ENCODE measurements at places on chromosomes 2 and 18. TPM values are rescaled to one million over a fixed set of nuclear protein-coding genes. Genes with fewer than 3 reads are reported as not detected.

Gene MC2R
- not detected for total RNA-seq

Gene SRSF7
- total RNA-seq = 274 TPM

DNA sequence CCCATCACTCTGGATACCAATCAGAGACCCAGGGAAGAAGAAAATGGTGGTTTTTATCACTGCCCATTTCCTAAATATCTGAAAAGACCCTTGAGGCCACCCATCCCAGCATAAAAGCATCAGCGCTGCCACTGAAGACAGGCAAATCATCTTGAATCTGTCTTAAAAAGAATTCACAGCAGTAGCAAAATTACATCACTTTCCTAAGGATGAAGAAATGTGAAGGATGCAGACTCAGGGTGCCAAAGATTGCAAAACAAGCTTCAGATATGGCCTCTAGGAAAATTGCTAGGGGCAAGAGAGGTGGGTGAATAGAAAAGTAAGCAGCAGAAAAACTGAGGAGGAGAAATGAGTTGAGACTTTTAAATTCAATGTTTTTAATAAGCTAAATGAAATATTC, 70.0 kb downstream of the SLC25A12 start:
- no peak for DNase-seq

- DNase-seq = no peak
Observed at GRCh38 chr2:109344270-109344805, 215.3 kb downstream of the SH3RF3 start.

DNA sequence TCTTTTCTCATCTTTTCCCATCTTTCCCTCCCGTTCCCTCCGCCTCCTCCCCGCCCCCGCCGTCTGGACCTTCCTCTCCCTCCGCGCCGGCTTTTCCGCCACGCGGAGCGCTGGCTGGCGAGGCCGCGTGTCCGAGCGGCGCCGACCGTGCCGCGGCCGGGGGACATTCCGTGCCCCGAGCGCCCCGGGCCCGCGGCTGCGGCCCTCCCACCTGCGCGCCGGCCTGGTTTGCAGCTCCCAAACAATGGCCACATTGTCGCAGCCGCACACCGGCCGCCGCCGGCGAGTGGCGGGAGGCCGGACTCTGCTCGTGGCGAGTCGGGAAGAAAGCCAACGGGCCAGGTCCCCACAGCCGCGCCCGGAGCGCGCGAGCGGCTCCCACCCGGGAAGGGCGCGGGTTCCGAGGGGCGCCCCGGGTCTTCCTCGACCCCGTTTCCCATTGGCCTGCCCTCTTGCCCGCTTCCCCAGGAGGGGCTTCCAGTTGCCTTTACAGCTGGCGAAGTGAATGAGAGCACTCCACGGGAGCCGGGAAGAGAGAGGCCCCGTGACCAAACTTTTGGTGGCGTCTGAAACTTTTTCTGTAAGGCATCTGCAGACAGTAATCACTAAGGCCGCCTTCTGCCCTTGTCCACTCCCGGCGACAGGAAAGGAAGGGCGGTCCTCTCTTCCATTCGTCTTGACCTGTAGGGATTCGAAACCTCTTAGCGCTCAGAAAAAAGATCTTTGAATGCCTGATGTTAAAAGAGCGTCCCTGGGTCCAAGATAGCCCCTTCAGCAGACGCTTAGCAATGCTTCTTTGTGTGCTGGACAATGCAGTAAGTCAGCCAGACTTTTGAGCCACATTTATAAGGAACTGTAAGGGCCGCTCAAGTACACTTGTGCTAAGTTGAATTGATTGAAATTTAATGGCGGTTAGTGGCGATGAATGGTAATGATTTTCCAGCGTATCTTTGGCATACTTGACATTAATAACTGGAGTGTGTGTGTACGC, 6.2 kb downstream of the GLI2 start:
- DNase-seq = peak; percentile 59
